ENCODE measurements at places on chromosomes 5 and 9.

DNA sequence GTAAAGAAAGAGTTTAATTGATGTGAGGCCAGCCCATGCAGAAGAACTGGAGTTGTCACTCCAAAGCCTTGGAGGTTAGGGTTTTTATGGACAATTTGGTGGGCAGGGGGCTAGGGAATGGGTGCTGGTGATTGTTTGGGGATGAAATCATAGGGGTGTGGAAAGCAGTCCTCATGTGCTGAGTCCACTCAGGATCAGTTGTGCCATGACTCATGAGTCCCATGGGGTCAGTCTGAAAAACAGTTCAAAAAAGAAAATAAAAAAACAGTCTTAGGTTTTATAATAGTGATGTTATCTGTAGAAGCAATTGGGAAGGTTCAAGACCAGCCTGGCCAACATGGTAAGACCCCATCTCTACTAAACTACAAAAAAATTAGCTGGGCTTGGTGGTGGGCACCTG is 162.3 kb downstream of the KDM4C start:
- no peak for ATAC-seq

DNA sequence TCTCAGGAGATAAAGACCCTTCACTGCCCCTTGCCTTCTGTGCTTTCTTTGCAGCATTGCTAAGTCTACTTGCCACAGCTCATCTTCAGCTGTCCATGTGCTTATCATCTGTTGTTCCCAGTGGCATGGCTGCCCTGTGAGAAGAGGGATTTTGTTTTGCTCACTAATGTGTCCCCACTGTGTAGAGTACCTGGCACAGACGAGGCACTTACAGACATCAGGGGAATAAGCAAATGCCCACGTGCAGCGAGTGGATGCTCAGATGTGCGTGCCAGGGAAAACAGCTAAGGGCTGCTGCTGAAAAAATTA is 31.0 kb downstream of the DAP start:
- ATAC-seq = no peak

- no peak for ATAC-seq
These were observed 240.4 kb upstream of the RAI14 start for GRCh38 chr5:34415559-34416198.

- ATAC-seq = peak; percentile 48
These were observed 11.5 kb upstream of the STK32A start for GRCh38 chr5:147223343-147223742.

DNA sequence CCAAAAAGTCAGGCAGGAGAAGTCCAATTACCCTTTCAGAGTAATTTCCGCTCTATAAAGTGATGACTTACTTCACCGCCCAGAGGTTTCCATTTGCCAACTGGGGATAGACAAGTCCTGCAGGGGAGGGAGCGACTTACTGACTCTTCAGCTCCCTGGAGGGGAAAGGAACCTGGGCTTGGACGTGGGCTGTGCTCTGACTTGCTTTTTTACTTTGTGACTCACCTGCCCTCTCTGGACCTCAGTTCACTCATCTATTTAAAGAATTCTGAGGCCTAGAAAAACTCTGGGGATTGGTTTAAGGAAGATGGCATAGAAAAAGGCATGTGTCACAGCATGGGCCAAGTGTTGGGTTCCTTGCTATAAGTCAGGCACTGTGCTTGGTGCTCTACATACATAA is 180.4 kb upstream of the TRIM32 start:
- no peak for ATAC-seq

- ATAC-seq = no peak
These were observed 109.9 kb upstream of the C9orf72 start for GRCh38 chr9:27683181-27683580.

- ATAC-seq = no peak
These were observed 21.6 kb downstream of the LNPEP start for GRCh38 chr5:96957254-96958049.

- peak; percentile 29 for ATAC-seq
These were observed 73.2 kb downstream of the SH3PXD2B start for GRCh38 chr5:172380987-172381643.

DNA sequence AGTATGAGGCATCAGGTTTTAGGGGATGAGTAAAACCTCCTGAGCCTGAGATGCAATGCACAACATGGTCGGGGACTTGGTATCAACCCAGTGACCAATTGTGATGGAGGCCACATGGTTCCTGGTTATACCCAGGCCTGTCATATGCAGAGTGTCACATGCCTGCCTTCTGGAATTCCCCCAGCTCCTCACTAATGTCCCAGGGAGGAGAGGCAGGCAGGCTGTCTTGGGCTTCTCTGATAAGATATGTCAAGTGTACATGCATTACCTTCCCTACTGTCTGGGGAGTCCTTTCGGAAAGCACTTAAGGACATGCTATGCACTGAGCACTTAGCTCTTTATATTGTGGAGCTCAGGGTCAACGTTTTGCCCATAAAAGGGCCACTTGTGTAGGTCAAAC is 14.2 kb upstream of the PALM2AKAP2 start:
- no peak for ATAC-seq

DNA sequence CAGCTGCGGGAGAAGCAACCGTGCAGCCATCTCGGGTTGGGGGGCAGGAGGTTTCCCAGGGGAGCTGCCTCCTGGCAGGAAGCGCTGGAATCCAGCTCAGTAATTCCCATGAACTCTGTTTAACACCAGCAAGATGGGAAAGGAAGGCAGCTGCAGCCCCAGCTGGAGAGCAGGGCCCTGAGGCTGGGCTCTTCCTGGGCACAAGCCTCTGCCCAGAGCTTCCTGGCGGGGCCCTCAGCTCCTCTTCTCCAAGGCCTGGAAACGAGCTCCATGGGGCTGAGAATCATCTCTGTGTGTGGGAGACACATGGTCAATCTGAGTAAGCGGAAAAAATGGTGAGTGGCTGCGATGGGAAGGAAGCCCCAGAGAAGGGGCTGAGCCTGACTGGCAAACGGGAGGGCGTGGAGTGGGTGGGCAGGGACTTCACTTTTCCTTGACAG is 6.3 kb downstream of the MRPL36 start:
- ATAC-seq = no peak

GRCh38 chr5:134255418-134256150 is 29.7 kb upstream of the PPP2CA start:
- no peak for ATAC-seq

DNA sequence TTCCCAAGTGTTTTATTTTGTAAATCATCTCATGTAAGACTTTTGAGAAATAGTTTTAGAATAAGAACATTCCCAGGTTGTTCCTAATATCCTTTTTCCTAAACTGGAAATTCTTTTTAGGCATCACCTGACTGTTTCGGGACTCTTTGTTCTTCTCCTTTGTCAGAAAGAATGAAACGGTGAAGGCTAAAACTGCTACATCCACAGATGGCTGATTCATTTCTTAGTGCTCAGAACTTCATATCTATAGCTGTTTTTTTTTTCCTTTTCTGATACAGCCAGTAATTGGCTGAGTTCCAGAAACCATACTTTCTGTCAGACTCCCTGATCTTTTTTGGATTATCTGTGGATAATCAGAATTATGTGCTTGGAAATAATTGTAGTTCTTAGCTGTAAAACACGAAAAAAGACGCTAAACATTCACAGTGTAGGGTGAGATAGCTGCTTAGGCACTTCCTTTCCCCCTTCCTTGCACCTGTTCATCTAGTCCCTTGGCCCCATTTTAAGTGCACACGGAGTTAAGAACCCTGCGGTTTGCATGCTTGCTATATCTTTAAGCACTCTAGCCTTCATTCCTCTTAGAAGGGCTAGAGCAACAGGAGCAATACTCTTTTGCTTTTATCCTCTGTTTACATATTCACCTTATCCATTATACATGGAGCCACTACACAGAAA is 283.9 kb downstream of the PJA2 start:
- no peak for ATAC-seq

DNA sequence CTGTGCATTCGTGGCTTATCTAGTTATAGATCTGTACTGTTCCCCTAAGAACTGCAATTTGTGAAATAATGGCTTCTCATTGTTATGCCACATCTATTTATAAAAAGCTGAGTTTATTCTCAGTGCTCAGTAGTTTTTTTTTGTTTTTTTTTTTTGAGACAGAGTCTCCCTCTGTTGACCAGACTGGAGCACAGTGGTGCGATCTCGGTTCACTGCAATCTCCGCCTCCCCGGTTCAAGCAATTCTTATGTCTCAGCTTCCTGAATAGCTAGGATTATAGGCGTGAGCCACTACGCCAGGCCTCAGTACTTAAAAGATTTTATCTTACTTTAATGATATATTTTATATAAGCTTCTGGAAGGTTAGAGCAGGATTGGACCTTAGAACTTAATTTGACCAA is 19.0 kb downstream of the SEC61B start:
- ATAC-seq = no peak

DNA sequence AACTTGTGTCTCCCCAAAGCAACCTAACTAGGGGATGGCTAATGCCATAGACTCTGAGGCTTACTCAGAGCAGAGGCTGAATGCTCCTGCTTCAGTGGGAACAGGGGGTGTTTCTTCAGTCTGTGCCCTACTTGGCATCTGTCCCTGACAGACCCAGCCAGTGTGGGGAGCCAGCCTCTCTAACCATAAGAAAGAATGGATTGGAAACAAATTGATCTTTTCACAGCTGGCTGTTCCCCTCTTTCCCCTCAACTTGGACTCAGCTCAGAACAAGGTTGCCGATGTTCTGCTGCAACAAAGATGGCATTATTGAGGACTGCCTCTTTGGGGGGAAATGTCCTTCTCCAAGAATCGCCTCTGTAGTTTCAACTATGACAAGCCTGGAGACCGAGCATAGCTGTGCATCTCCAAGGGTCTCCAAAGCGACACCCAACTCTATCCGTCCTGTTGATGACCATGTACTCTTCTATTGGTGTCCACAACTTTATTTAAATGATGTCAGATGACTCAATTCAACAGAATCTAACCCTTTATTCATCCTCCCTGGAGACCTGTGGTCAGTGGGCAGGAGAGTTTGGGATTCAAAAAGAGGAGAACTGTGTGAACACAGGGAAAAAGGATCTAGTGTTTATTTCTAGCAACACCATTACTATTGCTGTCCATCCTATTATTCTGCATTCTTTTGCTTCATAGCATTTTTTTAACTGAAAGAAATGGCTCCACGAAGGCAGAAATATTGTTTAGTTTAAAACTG is 24.7 kb upstream of the TNC start:
- ATAC-seq = no peak

- ATAC-seq = no peak
These were observed 455.8 kb upstream of the PTGER4 start for GRCh38 chr5:40223884-40224402.

DNA sequence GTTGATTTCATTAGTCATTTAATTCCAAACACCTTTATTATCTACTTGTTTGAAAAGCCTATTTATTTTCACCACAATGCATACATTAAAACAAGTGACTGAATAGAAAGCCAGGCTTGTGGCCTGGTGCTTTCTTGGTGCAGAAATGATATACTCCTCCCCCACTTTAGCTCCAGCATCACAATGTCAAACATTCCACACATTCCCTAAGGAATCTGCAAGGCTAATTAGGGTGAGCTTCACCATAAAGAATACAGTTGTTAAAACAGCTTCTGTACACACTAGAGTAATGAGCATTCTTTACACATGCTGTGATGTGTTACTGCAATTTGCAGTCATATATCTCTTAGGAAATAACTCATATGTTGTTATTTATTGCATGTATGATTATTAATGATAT is 705.7 kb downstream of the CETN3 start:
- ATAC-seq = no peak

GRCh38 chr5:151038412-151038745 is 18.0 kb downstream of the GPX3 start:
- ATAC-seq = no peak

DNA sequence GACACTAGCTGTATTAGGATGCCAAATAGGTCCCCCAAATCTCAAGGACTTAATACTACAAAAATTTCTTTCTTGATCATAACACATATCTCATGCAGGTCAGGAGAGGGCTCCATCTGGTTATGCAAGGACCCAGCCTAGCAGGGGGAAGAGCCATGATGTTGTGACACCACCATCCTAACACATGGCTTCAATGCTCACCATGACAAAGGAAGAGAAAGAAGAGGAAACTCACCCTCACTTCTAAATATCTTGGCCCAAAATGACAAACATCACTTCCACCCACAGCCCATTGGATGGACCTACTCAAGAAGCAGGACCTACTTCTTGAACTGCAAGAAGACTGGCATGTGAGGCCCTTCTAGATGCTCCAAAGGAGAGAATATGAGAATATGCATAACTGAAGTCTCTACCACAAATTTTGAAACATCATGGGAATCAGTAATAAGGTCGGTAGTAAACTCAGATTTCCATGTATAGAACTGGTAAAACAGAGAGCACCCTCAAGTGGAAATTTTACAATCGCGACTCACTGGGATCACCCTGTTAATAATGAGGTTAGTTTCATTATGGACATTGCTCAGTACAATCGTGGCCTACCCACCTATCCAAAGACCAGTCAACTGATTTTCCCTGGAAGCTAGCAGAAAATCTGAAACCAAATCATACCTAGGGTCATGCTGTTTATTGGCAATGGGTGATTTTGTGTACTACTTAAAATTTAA is 308.2 kb downstream of the ACTL7B start:
- ATAC-seq = no peak

DNA sequence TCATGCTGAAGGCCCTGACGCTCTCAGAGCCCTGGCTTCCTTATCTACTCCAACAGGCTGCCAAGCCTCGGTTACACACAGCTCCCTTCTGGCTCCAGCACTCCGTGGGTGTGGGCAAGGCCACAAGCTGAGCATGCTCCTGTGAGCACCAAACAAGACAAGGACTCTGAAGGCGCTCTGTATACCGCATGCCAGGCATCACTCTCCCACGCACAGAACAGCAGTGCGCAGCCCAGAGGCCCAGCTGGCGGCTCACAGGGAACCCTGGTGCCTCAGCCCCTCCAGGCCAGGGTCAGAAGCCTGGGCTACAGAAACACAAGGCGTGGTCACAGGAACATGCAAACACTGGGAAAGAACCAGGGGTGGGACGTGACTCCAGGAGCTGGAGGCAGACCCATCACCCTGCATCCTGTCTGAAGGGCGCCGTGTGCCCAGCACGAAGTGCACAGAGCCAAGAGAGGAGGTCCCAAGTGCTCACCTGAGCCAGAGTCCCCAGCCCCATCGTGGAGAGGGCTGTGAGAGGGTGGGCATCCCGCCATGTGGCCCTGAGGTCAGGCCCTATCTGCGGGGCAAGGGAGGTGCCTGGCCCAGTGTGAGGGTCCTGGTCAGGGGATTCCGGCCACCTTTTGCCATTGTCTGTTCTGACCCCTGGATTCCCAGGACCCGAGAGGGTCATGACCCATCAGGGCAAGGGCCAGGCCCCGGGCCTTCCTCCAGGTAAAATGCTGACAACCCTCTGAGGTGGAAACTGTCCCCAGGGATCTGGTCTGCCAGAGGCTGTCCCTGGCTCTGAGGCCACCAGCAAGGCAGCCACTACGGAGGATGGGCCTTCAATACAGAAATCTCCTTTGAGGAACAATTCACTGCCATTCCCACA is 54.7 kb downstream of the COL23A1 start:
- ATAC-seq = no peak

DNA sequence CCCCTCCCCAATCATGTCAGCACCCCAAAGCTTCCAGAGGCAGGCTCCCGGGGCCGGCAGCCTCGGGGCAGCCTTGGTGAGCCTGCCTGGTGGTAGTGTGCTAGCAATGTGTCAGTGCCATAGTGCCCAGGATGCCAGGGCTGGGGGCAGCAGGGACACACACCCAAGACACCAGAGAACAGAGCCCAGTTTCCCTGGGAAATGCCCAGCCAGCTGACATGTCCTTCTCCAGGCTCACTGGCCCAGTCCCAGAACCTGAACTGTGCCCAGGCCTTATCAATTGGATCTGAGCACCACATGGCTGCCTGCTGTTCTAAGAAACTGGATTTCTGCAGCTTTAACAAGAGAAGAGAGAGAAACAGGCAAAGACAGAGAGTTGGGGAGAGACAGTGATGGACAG is 74.9 kb upstream of the LRRTM2 start:
- ATAC-seq = peak; percentile 30
